Skeletal muscle tissue (tissue), 5 donors: ENCODE measurements at places on chromosomes 12 and 14. TPM values are rescaled to one million over a fixed set of nuclear protein-coding genes. Genes with fewer than 3 reads are reported as not detected.

Gene KRT79
- total RNA-seq = 1.6 TPM

Gene C12orf50
- not detected for total RNA-seq

Gene OTX2
- total RNA-seq = not detected

Gene OR10A7
- not detected for total RNA-seq

Gene DEGS2
- total RNA-seq = 0.52 TPM

Gene C3AR1
- 7.8 TPM for total RNA-seq

Gene OR6C75
- total RNA-seq = not detected

Gene NPFF
- not detected for total RNA-seq

Gene ARHGAP5
- 86.1 TPM for total RNA-seq

Gene VDR
- total RNA-seq = 0.52 TPM

Gene TM7SF3
- total RNA-seq = 31.8 TPM

Gene LAG3
- not detected for total RNA-seq

Gene NKX2-8
- total RNA-seq = not detected

Gene GDF3
- 1.0 TPM for total RNA-seq

Gene PDE3A
- total RNA-seq = 18.3 TPM

Gene SLC4A8
- 0.52 TPM for total RNA-seq

Gene MEG3
- 587 TPM for total RNA-seq

Gene TSPAN8
- total RNA-seq = 3.7 TPM

Gene RPGRIP1
- total RNA-seq = not detected

Gene GPR65
- 0.52 TPM for total RNA-seq

Gene C1QL4
- total RNA-seq = not detected

Gene BCAT1
- total RNA-seq = 33.4 TPM

Gene KRT5
- total RNA-seq = 1.6 TPM

Gene FAM181A
- total RNA-seq = not detected

Gene PZP
- total RNA-seq = 1.0 TPM

Gene FGF6
- 16.2 TPM for total RNA-seq

Gene VWF
- total RNA-seq = 58.5 TPM

Gene AQP2
- total RNA-seq = not detected

Gene GRIN2B
- total RNA-seq = under 0.01 TPM

Gene SLC39A5
- total RNA-seq = not detected

Gene AHNAK2
- 11.5 TPM for total RNA-seq

Gene CAPZA3
- total RNA-seq = not detected
